ENCODE measurements at places on chromosomes 1 and 21.

- no peak for DNase-seq
Measured at GRCh38 chr1:31961536-31961935, 23.4 kb upstream of the PTP4A2 start.

DNA sequence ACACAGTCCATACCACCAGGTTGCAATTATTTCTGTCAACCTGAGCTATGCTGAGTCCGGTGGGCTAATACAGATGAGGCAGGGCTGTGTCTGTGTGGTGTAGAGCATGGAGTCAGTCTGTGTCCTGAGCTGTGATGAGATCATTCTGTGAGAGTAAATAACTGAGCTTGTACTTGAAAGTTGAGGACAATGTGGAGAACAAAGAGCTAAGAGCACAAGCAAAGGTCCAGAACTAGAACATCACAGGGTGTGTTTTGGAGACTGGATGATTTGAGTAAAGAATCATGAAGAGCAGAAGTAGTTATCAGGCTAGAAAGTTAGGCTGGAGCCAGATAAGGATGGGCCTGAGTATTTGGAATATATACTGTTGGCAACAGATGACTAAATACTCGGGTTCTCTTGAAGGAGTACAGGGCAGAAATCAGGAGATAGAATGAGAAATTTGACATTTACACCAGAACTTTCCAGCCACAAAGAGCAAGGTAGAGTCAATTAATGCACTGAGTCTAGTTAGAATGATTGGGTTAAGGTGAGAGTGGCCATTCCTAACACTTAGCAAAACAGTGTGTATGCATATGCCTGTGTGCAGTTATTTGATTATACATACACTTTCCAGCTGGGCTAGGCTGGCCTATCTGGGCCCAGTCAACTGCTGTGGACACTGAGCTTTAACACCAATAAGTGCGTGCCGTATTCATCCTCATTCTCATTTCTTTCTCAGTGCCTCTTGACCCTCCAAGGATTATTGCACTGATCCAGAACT, 48.8 kb downstream of the LEPR start:
- DNase-seq, result no peak

DNA sequence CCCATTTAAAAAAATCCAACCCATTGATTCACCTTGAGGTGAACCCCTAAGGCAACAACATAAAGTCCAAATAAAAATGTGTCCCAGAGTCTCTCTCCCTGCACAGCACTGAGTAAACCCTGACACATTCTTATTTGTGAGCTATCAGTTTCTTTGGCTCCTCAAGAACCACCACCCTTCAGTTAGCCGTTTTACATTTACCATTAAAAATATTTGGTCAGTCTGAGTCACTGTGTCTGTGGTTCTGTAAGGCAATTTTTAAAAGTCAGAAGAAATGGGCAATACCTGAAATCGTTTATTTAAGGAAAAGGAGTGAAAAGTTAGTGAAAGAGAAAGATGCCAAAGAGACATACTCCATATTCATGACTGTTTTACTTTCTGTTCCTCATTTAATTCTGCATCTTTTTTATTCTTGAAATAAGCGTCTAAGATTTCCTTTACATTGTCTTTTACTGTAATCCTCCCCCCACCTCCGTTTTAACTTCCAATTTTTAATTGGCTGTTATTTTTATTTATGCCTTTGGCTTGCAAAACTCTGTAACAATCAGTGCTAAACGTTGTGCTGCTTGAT, 91.7 kb upstream of the IVNS1ABP start:
- no peak for DNase-seq

DNA sequence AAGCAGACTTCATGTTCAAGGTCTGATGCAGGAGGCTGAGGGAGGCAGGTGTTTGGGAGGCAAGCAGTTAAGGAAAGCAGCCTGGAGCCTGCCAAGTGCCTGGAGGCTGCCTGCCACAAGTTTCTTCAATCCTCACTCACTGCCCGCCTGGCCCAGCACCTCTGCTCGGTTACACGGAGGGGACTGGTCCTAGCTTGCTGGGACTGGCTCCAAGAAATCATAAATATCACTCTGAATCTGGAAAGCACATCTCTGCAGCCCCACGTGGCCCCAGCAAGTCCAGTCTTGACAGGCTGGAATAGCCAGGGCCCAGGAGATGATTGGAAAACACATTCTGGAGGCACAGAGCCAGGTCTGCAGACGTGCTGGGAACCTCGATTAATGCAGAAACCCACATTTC, 83.9 kb downstream of the BCAR3 start:
- DNase-seq, result no peak

DNA sequence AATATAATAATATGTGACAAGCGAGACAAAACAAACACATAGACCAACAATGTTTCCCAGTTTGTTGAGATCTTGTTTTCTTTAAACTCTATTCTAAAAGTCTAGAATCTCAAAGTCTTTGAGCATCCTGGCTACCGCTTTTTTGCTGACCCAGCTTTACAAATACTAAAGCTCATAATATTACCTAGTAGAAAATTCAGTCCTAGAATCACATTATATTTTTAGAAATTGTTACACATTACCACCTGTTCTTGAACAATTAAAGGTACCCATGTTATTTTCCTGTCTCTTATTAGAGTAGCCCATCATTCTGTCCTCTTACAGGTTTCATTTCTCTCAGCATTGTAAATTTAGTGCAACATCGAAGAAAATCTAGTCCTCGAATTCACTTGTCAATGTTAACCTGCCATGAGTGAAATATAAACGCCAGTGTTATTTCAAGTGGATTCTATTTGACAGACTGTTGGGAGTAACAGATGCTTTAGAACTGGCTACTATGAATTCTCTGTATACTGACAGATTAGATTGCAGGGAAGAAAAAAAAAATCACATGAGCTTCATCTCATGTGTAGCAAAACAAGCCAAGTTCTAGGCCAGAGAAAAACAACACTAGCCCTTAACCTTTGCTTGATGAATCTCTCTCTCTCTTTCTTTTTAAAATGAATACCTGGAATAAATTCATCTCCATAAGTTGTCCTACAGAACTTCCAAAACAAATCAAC, 851.2 kb upstream of the ADAMTS5 start:
- no peak for DNase-seq

DNA sequence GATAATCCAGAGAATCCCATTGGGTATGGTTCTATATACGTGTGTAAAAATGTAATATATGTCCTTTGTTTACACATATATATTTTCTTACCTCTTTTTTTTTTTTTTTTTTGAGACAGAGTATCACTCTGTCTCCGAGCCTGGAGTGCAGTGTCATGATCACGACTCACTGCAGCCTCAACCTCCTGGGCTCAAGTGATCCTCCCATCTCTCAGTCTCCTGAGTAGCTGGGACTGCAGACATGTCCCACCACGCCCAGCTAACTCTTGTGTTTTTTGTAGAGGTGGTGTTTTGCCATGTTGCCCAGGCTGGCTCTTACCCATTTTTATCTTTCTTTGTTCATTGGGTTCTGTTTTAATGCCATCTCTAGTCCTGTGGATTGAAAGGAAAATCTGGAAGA, 59.5 kb downstream of the ZBTB17 start:
- no peak for DNase-seq

DNA sequence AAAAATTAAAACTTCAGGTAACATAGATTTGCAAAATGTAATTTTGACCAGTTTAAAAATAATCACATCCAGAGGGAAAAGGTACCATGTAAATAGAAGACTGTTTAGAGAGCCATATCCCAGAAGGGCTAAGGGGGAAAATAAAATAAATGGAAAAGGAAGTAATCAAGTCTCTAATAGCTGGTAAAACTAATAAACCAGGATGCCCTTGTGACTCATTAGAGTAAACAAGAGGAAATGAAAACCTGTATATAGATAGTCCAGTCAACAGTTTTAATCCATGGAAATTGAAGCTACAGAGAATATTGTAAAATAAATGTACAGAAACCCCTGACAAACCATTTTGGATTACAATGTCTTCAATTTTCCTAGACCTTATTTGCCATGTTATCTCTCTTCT, 698.0 kb upstream of the RGS18 start:
- no peak for DNase-seq

DNA sequence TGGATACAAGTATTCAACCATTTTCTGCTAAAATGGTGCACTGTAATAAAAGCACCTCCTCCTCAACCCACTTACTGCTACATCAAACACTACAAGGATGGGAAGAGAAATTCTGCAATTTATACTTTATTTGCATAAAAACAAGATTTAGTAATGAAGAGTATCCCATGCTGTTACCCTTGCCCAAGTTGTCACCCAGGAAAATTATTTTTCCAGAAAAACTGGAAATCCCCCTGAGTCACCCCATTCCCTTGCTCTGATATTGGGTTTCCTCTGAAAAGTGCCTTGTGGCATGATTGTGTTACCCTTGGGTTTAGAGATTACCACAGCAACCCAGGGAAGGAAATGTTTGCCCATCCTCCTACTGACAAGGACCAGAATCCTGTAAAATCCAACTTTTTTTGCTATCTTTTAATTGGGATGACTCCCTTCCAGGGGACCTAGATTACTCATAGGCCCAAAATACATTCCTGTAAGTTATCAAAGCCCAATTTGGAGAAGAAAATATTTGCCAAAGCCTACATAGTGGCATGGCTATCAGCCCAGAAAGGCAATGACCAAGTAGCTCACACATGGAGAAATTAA, 16.5 kb upstream of the ZC3H11B start:
- no peak for DNase-seq

GRCh38 chr1:53627031-53627430, 111.9 kb downstream of the GLIS1 start:
- DNase-seq, result no peak

DNA sequence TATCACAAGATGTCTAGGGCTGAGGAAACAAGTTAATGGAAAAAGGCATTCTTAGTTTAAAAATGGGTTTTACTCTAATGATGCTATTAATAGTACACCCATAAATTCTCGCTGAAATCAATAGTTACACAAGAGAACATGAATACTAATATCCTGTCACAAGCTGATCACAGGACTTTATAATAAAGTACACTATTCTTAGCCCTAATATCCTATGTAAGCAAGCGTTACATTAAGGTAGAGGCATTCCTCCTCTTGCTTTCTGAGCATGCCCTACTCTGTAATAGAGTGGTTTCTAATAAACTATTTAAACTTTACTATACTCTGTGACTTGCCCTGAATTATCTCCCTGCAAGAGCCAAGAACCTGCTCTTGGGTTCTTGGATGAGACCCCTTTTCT, 6.5 kb upstream of the PACC1 start:
- no peak for DNase-seq

DNA sequence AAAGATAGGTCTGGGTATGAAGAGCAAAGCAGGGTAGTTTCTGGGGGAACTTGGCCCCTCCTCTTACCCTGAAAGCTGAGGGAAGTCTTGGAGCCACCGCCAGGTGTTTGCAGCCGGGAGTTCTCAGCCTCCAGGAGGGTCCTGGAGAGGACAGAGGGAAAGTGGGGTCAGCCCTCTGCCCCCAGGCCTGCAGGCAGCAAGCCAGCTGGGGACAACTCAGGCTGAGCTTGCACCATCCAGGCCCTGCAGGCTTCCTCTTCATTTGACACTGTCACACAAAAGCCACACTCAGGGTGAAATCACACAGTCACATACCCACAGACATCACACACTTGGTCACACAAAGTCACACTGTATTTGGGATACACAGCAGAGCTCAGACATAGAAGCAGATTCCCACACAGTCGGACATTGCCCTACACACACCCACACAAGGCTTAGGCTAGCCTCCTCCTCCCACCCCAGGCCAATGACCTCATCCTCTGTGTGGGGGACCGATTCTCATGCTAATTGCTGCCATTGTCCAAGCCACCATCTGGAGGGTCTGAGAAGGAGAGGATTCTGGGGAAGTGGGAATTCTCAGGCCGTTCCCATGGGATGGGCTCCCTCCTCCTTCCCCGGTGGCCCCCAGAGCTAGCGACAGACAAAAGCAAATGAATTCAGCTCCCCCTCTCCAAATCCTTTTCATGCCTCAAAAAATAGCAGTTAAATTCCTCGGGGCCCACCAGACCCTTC, 3.7 kb downstream of the NES start:
- no peak for DNase-seq

GRCh38 chr1:232407120-232407519, 222.8 kb downstream of the SIPA1L2 start:
- DNase-seq, result no peak

- DNase-seq, result no peak
Measured at GRCh38 chr1:21077085-21077484, 99.6 kb downstream of the EIF4G3 start.

- no peak for DNase-seq
Measured at GRCh38 chr1:205321162-205321958, at the start of gene NUAK2. Gene NUAK2 (minus strand): TSS chr1:205321745. CDS start chr1:205321628, 117 bp downstream.

GRCh38 chr1:227449051-227449450, 114.3 kb upstream of the ZNF678 start:
- DNase-seq, result no peak

- DNase-seq, result no peak
Measured at GRCh38 chr1:176628775-176629174, 165.8 kb downstream of the PAPPA2 start.

DNA sequence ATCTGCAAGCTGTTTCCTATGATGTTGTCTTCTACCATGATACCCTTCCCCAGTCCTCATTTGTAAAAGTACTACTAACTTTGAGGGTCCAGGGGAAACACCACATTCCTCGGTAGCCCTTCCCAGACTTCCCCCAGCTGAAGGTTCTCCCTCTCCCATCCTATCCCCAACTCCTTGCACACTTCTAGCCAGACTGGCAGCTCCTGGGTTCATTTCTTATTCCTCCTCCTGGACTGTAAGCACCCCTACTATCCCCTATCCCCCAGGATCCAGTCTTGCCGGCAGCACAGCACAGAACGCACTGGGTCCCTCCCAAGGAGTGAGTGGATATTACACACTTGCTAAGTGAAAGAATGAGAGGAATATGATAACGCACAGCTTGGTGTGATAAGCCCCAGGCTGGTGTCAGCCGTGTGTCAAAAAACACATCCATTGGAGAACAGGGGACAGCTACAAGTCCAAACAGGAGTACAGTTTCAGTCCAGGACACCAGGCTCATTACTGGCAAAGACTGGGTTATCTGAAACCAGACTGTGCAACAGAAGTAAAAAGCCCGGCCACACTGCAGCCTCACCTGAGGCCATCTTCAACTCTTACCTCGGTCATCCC, 100.2 kb downstream of the SSBP3 start:
- no peak for DNase-seq

- DNase-seq, result no peak
Measured at GRCh38 chr1:9389968-9390367, 97.3 kb downstream of the SPSB1 start.

GRCh38 chr1:58922302-58923089, 138.6 kb upstream of the JUN start:
- DNase-seq, result no peak

GRCh38 chr21:32712043-32712442, 15.8 kb downstream of the SYNJ1 start:
- DNase-seq, result no peak

GRCh38 chr1:68093737-68094136, 43.3 kb upstream of the DIRAS3 start:
- no peak for DNase-seq
